ENCODE measurements at places on chromosomes 13 and 19.

GRCh38 chr19:4390017-4390566 lies 10.3 kb downstream of the SH3GL1 start:
- DNase-seq = no peak

GRCh38 chr13:30746791-30747190 lies 11.4 kb downstream of the ALOX5AP start:
- DNase-seq = no peak

DNA sequence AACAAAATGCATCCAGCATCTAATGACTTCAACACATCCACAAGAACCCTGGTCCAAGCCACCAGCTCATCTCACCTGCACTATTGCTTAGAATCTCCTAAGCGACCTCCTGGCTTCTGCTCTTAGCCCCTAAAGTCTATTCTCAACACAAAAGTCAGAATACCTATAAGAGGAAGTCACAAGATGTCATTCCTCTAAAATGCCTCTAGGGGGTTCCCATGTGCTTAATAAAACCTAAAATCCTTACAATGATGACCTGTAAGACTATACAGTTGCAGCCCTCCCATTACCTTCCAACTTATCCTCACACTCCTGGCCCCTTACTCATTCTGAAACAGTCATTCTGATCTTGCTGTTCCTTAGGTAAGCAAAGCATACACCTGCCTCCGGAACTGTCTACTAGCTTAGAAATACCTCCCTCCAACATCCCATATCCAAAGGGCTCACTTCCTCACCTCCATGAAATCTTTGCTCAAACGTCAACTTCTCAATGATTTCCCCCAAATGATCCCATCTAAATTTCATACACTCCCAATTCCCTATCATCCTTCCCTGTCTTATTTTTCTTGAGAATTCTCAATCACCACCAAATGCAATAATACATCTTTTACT lies 10.0 kb downstream of the ATP7B start:
- DNase-seq = no peak

- DNase-seq = no peak
Observed at GRCh38 chr19:3890591-3890990, 10.1 kb downstream of the ATCAY start.

GRCh38 chr19:8441725-8442544 lies 2.8 kb upstream of the HNRNPM start:
- DNase-seq = no peak

GRCh38 chr19:51466723-51467122 lies 8.5 kb upstream of the SIGLEC8 start:
- DNase-seq = no peak

- DNase-seq = no peak
Observed at GRCh38 chr13:79904581-79904980, 423.6 kb downstream of the NDFIP2 start.

DNA sequence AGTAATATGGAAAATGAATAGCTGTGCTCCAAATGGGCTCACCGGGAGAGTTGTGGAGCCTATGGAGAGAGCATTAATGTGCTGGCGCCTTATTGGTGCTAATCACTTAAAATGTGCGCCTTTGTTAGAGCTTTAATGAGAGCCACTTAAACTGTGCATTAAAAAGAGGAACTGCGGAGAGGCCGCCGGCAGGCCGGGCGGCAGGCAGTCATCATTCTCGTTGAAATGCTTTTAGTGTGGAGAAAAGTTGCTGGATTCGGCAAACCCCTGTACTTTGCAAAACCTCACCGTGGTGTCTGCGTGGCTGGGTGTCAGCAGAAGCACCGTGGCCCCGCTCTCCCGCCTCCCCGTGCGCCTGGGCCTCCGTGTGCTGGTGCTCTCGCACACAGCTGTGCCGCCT lies 105.5 kb downstream of the KDM4B start:
- DNase-seq = no peak

DNA sequence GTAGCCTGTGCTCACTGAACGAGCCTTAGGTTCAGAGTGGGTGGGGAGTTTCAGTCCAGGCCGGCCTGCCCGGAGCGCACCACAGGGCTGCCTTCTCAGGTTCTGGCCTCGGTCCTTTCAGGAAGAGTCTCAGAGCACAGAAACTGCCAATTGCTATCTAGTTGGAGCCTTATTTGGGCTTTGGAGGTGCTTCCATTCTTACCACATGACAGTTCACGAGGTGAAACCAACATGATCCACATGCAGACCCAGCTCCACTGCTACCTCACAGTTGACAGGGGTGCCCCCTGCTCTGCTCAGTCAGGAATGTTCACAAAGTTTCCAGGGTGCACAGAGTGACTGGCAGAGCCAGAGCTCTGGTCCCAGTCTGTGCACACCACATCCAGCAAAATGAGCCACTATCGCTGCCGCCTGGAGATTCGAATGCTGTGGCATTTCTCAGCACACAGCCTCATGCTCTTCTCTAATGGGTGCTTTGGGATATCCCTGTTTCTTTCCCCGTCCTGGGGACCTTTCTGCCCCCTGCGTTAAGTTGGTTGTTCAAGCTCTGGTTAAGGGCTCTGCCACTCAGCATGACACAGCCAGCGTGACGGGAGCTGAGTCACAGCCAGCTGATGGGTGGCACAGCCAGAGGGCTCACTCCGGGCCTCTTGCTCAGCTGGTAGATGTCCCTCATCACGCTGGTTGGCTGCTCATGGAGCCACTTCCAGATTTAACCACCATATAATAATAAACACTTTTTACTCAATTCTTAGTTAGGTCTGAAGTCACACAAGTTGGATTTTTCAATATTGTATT lies 7.5 kb upstream of the SACS start:
- DNase-seq = no peak

DNA sequence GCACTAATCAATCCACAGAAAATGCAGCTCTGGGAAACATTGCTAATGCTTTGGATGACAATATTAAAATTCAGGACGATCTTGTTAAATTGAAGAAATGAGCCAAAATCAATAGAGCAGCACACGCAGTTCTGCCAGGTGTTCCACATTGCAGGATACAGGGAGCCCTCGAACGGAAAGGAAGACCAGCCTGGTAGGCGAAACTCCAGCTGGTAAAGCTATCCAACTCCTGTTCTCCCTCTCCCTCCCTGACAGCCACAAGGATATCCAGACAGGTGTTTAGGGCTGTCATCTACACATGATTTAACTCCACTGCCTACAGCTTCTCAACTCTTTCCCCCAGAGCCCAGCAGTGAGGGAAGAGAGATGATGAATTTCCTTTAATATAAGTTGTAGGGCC lies 67.7 kb downstream of the EPSTI1 start:
- no peak for DNase-seq

- DNase-seq = no peak
Observed at GRCh38 chr19:1609103-1609396, 3.8 kb upstream of the UQCR11 start.

DNA sequence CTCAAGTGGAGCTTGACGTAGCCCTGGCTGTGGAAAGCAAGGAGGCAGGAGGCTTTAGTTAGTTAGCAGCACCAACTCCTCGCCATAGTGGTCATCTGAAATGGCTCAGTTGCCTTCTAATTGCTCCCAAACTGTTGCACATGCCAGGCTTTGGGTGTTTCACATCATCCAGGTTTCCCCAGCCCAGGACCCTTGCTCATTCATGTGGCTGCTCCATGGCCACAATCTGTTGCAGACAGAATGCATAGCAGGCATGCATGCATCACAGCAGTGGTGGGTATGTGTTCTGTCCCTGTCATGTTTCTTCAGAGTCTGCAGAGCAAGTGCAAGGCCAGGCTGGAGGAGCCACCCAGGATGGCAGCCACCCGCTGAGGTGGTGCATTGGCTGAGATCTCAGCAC lies 407.6 kb downstream of the TSHZ3 start:
- DNase-seq = no peak

GRCh38 chr19:10677751-10678150 lies 23.5 kb upstream of the QTRT1 start:
- no peak for DNase-seq

GRCh38 chr19:54873990-54874389 lies at the start of gene FCAR:
Gene FCAR (plus strand): TSS chr19:54874235. CDS start chr19:54874290, 55 bp downstream.
- DNase-seq = no peak

GRCh38 chr19:19737559-19738332 lies 4.8 kb upstream of the ZNF14 start:
- DNase-seq = no peak

DNA sequence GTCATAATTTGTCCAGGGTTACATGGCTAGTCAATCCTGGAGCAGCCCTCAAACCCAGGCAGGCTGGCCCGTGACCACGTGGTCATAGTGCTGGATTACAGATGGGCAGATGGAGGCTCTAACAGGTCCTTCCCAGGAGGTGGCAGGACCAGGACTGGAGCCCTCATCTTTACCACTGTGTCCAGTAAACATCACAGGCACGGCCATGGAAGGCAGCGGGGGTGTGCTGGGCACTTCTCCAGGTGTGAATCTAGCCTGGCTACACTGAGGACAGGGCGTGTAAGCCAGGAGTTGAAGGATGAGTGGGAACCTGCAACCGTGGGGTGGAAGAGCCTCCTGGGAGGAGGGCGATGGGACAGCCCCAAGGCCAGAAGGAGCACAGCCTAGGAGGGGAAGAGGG lies 6.1 kb downstream of the CIC start:
- no peak for DNase-seq

GRCh38 chr13:36966404-36966803 lies 32.7 kb downstream of the ALG5 start:
- DNase-seq = no peak

DNA sequence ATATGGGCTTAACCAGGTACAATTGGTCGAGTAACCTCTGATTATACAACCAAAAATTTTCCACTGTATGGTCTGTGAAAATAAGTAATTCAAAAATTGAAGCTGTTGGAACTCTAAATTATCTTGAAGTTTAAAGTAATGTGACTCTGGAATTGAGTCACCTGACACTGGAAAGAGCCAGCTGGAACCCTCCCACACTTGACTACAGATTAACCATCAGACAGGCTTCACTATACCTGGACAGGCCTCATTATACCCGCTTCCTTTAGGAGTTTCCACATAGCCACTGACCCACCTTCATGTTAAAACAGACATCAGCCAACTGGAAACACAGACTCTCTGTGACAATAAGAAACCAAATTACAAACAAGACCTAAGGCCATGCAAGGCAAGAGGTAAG lies 1.3 kb downstream of the ZNF433 start:
- no peak for DNase-seq

GRCh38 chr13:106373989-106374572 lies 161.4 kb downstream of the EFNB2 start:
- DNase-seq = no peak

DNA sequence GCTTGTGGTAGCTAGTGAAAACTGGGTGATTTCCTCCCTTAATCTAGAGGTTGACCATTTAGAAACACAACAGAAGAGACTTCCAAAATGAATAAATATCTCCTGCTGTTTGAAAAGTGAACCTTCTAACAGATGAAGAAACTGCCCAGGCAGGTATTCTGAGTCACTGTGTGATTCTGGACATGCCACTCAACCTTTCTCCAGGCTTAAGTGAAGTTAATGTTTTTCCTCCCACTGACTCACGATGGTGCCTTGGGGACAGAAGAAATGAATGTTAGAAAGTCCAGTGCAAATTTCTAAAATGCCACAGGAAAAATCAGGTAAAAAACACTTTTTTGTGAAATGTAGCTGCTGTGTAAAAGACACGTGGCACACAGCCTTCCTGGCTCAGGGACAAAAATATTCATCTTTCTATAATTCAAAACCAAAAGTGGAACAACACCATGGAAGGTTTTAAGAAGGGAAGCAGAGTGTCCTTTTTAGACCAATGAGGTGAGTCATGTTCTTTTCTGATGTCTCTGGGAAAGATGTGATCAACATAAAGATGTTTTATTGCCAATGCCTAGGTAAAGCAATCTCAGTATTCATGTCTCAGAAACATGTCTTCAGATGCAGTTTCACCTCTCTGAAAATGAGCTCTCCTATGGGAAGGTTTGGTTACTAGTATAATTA lies 9.1 kb downstream of the UBE2L5 start:
- no peak for DNase-seq

DNA sequence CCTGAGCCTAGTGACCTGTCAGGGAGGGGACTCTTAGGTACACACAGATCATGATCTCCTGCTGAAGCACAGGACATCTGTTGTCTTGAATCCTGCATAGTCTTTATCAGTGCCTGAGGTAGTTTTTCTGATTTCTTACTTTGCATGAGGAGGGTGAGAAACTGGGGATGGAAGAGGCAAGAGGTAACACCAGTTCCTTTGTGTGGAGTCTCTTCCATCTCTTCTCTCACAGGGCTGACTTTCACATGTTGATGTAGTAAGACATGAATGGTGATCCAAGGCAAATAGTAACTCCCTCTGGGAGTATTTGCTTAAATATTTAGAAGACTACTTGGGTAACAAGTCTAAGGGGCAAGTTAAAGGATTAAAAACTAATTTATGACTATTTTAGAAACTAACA lies 9.5 kb downstream of the NBEA start:
- no peak for DNase-seq

- no peak for DNase-seq
Observed at GRCh38 chr13:44399074-44399473, 25.4 kb downstream of the SERP2 start.

GRCh38 chr13:114115191-114115671 lies 17.2 kb downstream of the RASA3 start:
- no peak for DNase-seq

DNA sequence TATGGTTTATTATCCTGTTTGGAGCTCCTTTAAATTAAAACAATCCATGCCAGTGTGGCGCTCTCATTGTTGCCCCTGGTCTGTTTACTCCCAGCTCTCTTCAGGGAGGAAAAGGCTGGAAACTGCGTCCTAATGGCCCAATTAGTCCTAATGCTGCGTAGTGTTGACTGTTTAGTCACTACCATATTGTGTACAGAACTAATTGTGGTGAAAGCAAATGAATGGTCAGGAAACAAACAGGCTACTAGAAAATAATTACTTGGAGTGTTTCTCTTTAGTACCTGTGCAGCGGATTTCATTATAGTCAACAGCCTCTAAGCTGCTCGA lies 54.5 kb upstream of the MTIF3 start:
- DNase-seq = no peak

GRCh38 chr13:83732755-83733154 lies 149.5 kb downstream of the SLITRK1 start:
- no peak for DNase-seq

GRCh38 chr19:45471931-45472562 lies 4.3 kb downstream of the FOSB start:
- DNase-seq = no peak

DNA sequence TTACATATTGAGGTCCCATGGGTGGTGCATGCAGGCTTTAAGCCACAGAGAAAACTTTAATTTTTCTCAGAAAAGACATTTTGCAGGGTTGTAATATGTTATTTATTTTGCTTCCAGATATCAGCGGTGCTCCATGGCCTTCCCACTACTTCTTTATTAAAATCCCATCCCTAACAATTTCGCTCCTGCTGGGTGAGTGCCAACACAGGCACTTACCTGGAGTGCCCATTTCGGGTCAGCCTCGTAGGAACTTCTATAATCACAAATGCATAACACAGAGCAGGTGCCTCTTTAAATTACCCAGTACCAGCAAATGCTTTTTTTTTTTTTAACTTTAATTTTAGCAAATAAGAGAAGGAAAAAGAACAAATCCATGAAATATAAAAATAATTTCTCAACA lies 86.4 kb downstream of the EFNB2 start:
- no peak for DNase-seq
